ENCODE measurements at places on chromosomes 16 and 17.
A peak's percentile ranks its signal among the peaks of the same experiment; 100 is the strongest.

GRCh38 chr17:48577946-48578615 is at the start of gene HOXB4:
Gene HOXB4, minus strand, starts transcription at chr17:48578350. Its CDS starts 31 bp downstream, at chr17:48578319.
- DNase-seq: no peak

GRCh38 chr16:50121278-50121677 is 31.8 kb upstream of the TENT4B start:
- DNase-seq: no peak

GRCh38 chr17:9094193-9094592 is 72.9 kb downstream of the NTN1 start:
- no peak for DNase-seq

DNA sequence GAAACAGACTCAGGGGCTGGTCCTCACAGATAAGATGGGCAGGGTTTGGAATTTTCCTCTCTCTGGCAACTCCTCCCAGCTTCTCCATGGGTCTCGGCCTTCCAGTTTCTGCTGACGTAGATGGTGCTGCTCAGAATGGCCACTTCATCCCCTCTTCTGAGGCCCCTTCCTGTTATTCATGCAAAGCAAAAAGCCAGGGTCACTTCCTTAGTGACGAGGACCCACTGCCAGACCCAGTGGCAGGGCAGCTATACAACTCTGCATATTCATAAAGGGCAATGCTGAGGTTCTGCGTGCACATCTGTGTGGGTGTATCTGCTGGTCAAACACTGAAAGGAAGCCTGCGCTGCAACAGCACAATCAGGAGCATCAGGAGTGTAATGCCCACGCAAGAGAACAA is 108.8 kb downstream of the WSCD1 start:
- DNase-seq: no peak

- no peak for DNase-seq
These were observed 57.7 kb upstream of the ACSF3 start for GRCh38 chr16:89035669-89036570.

DNA sequence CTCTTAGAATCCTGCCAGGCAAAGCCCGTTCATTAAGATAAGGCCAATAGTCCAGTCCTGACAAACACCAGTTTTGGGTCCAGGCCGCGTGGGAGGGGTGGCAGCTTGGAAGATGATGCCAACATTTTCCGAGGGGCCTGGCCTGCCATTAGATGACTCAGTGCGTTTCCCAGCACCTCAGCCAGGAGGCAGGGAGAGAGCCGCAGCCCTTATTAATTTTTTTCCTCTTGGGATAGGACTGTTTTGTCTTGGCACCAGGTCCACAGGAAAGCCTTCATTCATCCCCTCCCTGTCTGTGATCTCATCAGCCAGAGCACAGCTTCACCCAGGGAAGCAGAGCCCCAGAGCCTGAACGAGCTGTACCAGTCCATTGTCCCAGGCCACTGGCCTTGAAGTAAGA is 4.7 kb upstream of the NDEL1 start:
- no peak for DNase-seq

DNA sequence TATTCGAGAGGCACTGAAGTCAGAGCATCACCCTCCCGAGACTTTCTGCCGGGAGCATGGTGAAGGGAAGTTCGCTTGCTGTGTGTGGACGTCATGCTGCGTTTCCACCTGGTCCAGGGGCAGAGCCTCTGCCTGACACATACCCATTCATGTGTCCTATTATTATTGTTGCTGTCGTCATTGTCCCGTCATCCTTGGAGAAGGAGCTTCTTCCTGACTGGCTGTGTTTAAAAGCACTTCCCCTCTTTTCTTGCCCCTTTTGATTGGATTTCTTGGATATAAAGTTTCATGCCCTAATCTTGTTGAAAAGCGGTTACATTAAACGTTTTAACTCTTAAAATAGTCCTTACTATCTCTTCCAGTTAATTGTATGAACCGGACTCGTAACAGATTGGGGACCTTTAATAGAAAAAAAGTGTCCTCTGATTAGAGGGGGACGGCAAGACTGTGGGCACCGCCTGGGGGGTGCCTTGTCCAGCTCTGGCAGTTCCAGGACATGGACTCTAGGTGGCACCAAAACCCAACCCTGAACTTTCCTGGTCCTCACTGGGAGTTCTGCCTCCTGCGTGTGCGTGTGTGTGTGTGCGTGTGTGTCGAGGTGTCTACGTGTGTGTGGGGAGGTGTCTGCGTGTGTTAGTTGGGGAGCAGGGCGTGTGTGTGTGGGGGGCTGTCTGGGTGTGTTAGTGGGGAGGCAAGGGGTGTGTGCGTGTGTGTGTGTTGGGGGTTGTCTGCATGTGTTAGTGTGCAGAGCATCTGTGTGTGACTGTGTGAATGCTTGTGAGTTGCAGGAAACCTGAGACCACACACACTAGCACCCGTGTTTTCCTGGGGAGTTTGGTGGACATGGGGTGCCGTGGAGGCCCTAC is 133.3 kb upstream of the CIBAR2 start:
- DNase-seq: no peak

- no peak for DNase-seq
These were observed 143.7 kb downstream of the CDH8 start for GRCh38 chr16:61892531-61892930.

DNA sequence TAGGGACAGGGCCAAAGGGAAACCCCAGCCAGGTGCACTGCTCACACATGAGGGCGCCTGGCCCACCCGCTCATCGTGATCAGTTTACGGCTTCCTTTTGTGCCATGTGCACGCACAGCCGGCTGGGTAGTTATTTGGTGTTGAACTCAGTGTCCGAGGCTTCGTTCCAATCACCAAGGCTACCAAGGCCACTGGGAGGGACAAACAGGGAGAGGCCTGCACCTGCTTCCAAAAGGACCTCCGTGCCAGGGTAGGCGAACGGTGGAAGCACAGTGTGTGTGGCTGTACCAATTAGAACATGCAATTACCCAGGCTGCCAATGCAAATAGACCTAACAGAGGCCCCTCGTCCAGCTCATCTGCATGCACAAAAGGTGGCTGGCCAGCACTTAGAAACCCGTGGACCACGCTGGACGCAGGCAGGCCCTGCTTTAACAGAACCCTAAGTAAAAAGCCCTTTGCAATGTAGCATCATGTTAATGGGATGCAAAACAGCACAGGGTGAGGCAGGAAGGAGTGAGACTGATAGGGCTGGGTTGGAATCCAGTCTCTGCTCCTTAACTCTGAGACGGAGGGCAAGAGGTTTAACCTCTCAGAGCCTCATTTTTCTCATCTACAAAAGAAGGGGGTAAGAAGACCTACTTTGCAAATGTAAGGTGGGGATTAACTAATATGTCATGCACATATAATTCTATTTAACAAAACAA is 204.0 kb downstream of the XYLT1 start:
- DNase-seq: peak; percentile 69

- DNase-seq: no peak
These were observed 630.2 kb downstream of the WWOX start for GRCh38 chr16:78729687-78730086.

DNA sequence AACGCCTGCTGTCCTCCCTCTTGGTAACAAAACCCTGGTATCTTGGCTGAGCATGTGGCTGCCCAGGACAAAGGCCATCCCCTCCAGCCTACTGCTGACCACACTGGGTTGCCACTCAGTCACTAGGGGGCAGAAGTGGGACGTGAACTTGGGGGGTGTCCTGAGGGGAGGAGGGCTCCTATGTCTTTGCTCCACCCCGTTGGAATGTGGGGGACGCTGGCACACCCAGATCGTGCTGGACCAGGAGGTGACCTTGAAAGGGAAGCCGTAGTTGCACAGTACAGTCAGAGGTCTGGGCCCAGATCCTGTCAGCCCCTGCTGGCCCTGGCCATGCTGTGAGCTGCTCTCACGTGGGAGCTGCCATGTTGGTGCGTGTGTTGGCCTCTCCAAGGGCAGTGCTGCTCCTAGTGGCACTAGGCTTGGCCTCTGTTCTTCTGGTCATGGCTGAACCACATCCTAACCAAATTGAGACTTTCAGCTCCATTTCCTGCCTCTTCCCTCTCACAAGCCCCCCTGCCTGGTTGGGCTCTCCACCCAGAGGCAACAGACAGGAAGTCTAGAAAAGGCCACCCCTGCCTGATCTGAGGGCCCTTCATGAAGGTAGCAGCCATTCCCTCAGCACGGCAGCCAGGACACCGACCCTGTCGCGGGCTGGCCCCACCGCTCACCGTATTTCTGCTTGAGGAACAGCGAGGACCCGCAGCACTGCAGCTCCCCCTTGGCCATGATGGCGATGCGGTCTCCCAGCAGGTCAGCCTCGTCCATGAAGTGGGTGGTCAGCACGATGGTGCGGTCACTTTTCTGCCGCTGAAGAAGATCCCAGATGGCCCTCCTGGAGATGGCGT is 29.0 kb upstream of the RNPS1 start:
- DNase-seq: no peak

GRCh38 chr16:25941800-25942499 is 250.2 kb downstream of the HS3ST4 start:
- no peak for DNase-seq

DNA sequence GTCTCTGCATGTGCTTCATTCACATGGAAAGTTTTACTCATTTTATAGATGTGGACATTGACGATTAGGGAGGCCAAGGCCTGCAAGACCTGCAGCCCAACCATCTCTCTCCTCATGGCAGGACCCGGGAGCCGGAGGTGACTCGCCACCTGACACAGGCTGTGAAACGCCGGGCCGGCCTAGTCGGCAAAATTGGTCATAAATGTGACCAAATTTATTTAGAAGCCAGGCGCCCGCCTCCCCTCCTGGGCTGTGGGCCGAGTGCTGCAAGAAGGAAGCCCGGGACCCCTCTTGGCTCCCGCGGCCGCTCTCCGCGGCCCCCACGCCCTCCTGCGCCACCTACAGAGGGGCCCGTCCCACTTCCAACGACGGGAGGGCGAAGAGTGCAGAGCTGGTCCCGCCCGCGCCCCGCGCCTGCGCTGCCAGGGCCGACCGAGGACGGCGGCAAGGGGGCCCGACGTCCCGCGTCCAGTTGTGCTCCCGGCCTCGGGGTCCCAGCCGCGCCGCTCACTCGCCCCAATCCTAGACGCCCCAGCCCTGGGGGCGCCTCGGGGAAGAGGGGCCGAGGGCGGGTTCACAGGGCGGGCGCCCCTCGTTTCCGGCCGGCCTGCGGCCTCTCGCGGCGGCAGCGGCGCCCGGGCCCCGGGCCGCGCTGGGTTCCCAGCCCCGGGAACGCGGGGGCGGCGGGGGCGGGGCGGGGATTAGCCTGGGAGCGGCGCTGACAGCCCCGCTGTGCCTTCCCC is 47.5 kb downstream of the WNT3 start:
- DNase-seq: peak; percentile 54

GRCh38 chr17:75380315-75380714 is 25.2 kb downstream of the GRB2 start:
- DNase-seq: no peak

- DNase-seq: no peak
These were observed 2.0 kb upstream of the ARRB2 start for GRCh38 chr17:4708436-4708835.

DNA sequence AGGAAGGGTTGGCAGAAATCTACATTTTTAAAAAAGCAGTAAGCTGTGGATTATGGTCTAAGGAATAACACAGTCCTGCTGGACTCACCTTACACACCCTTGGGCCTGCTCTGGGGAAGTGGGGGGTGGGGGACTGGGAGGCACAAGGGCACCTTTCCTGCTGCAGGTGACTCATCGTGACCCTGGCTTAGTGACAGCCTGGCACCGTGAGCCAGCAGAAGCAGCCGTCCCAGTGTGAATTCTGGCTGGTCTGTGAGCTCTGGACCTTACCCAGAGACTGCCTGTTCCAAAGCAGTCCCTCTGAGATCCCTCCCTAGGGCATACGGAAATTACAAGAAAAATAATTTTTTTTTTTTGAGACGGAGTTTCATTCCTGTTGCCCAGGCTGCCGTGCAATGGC is 4.2 kb upstream of the CRK start:
- no peak for DNase-seq

DNA sequence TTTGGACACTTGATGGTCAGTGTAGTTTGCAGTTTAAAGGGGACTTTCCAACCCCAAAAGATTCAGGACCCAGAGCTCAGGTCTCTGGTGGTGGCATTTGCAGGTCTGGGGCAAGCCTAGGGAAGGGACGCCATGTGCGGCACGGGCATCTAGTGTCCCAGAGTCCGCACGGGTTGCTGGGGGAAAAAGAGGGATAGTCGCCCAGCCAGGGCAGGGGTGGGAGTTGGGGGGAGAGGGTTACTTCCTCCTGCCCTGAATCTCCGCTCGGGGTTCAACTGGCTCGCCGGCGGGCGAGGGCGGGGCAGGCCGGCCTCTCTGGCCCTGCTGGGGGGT is 239 bp upstream of the CA7 start:
- DNase-seq: no peak

GRCh38 chr16:85945424-85945751 is 46.4 kb downstream of the IRF8 start:
- DNase-seq: no peak

GRCh38 chr16:24717411-24717810 is 12.0 kb upstream of the TNRC6A start:
- DNase-seq: no peak

DNA sequence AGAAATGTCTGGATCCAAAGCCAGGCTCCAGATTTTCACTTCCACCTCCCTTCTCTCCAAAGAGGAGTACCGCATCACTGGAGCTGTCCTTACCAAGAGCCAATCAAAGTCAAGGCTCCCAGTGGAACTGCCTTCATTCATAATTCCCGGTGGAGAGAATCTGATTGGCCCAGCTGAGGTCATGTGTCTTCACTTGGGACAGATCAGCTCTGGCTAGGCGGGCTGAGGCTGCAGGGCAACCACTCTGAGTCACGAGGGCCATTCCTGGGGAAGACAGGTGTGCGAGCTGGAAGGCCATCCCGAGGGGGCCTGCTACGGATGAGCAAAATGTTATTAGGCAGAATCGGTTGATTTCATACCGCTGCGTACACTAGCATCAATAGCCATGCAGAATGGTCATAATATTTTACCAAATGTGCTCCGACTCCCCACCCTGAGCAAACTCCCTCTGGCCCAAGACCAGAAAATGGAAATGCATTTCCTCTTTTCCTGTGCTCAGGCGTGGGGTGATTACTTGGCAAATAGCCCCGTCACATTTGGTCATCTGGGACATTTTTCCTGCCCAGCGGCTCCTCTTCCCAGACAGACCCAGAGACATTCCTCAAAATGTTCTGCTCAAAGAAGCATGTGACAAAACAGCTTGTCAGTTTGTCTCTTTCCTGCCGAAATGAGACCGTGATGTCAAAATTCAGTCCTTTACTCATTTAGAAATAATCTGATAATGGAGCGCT is 111.1 kb downstream of the AIPL1 start:
- no peak for DNase-seq

GRCh38 chr16:84836234-84836647 is 16.5 kb downstream of the CRISPLD2 start:
- no peak for DNase-seq

DNA sequence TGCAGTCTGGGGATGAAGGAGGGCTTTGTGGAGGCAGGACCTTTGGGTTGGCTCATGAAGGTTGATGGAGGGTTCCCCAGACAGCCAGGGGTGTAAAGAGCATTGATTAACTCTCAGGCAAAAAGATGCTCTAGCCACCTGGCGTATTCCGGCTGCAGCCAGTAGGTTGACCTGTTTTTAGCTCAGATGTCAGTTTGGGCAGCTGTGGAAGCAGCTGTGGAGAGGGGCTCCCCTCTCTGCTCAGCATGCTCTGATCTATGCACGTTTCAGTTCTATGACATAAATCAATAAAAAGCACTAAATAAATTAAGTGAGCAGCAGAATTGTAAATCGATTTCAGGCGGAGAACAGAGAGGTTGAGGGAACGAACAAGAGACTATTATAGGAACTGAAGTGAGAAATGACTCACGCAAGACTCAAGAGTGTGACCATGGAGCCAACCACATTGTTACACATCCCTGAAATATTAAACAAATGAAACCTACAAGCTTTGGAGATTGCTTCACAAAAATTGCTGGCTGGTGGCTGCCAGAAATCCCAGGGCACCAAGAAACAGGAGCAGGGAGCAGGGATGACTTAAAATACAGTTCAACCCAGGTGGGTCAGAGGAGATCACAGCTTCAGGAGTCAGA is 111.9 kb downstream of the GSG1L start:
- no peak for DNase-seq

- no peak for DNase-seq
These were observed 265.0 kb downstream of the RBFOX1 start for GRCh38 chr16:7597677-7598076.
